Small intestine (tissue), 16 donors: ENCODE measurements at places on chromosomes 16 and 17. TPM values are rescaled to one million over a fixed set of nuclear protein-coding genes. Genes with fewer than 3 reads are reported as not detected.

Gene LPO
- polyA plus RNA-seq: not detected

Gene TBC1D28
- not detected for polyA plus RNA-seq

Gene ZMYND15
- polyA plus RNA-seq: 13.5 TPM

Gene TMEM100
- polyA plus RNA-seq: 4.1 TPM

Gene EPX
- not detected for polyA plus RNA-seq

Gene DNAJC7
- polyA plus RNA-seq: 91.2 TPM

Gene RASL10B
- 0.27 TPM for polyA plus RNA-seq

Gene AIPL1
- polyA plus RNA-seq: not detected

Gene FGF11
- polyA plus RNA-seq: not detected

Gene APOBR
- 2.7 TPM for polyA plus RNA-seq

Gene SNTB2
- 1.9 TPM for polyA plus RNA-seq

Gene SCIMP
- 2.2 TPM for polyA plus RNA-seq

Gene GALR2
- polyA plus RNA-seq: not detected

Gene SPATA32
- polyA plus RNA-seq: 0.32 TPM

Gene BAIAP3
- polyA plus RNA-seq: 10.5 TPM

Gene PNMT
- 6.5 TPM for polyA plus RNA-seq

Gene CLEC18A
- polyA plus RNA-seq: 8.1 TPM

Gene DHRS13
- polyA plus RNA-seq: 7.3 TPM

Gene WSCD1
- 5.0 TPM for polyA plus RNA-seq

Gene SYNGR3
- polyA plus RNA-seq: 0.45 TPM

Gene NKD1
- 0.27 TPM for polyA plus RNA-seq

Gene SAMD14
- 0.67 TPM for polyA plus RNA-seq

Gene SDK2
- polyA plus RNA-seq: 0.21 TPM

Gene MRC2
- 7.6 TPM for polyA plus RNA-seq

Gene TEFM
- 12.7 TPM for polyA plus RNA-seq

Gene TMEM220
- 61.3 TPM for polyA plus RNA-seq

Gene FOXN1
- not detected for polyA plus RNA-seq

Gene ST6GALNAC2
- polyA plus RNA-seq: 5.3 TPM

Gene MT4
- polyA plus RNA-seq: not detected

Gene ARSG
- 1.3 TPM for polyA plus RNA-seq

Gene ADAP2
- 0.89 TPM for polyA plus RNA-seq

Gene MRPL27
- 146 TPM for polyA plus RNA-seq

Gene C16orf86
- 1.2 TPM for polyA plus RNA-seq
